Neural crest cell (in vitro differentiated cells): ENCODE measurements at places on chromosomes 2 and 18. TPM values are rescaled to one million over a fixed set of nuclear protein-coding genes. Genes with fewer than 3 reads are reported as not detected.

Gene ATF2
- total RNA-seq = 77.8 and 78.8 TPM in 2 replicates

Gene MYO3B
- total RNA-seq = not detected in 2 replicates

Gene DSC2
- total RNA-seq = 9.8 and 10.2 TPM in 2 replicates

Gene IL36A
- total RNA-seq = not detected in 2 replicates

Gene CDH7
- 6.3 and 7.3 TPM in 2 replicates for total RNA-seq

Gene LOXHD1
- not detected in 2 replicates for total RNA-seq

Gene CYP27A1
- total RNA-seq = 3.2 and 4.8 TPM in 2 replicates

Gene FAP
- 0.50 TPM in 1 of 2 replicates, not detected in the other for total RNA-seq

Gene RFTN2
- total RNA-seq = 16.0 and 20.6 TPM in 2 replicates

Gene COL4A3
- not detected in 2 replicates for total RNA-seq

DNA sequence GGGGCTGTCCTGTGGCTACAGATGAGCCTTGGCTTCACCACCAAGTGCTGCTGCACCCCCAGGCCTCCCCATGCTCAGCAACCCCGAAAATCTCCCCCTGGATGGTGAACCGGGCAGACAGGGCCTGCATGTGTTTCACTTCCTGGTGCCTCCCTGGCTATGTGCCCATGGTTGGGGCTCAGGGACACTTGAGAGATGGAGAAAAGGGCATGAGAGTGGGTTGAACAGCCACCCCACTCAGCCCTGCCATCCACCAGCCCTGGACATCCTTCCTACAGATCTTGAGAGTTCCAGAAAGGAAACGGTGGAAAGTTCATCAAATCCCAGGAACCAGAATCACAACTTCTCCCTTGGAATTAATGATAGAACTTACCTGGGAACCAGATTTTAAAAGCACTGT, 74.7 kb upstream of the TEX51 start:
- H3K4me1 ChIP-seq = no peaks in the 10 kb centered on the region
- H3K27me3 ChIP-seq = no peaks in the 10 kb centered on the region
- H3K4me3 ChIP-seq = no peak overlapping the region
- H3K27ac ChIP-seq = no peak overlapping the region
- DNase-seq = no peak
- H3K36me3 ChIP-seq = no peaks in the 10 kb centered on the region

- no peak overlapping the region for H3K27ac ChIP-seq
- no peaks in the 10 kb centered on the region for H3K36me3 ChIP-seq
- H3K27me3 ChIP-seq = peaks cover 38% of the 10 kb centered on the region
These were observed 63.3 kb upstream of the EFEMP1 start for GRCh38 chr2:55986700-55987440.

DNA sequence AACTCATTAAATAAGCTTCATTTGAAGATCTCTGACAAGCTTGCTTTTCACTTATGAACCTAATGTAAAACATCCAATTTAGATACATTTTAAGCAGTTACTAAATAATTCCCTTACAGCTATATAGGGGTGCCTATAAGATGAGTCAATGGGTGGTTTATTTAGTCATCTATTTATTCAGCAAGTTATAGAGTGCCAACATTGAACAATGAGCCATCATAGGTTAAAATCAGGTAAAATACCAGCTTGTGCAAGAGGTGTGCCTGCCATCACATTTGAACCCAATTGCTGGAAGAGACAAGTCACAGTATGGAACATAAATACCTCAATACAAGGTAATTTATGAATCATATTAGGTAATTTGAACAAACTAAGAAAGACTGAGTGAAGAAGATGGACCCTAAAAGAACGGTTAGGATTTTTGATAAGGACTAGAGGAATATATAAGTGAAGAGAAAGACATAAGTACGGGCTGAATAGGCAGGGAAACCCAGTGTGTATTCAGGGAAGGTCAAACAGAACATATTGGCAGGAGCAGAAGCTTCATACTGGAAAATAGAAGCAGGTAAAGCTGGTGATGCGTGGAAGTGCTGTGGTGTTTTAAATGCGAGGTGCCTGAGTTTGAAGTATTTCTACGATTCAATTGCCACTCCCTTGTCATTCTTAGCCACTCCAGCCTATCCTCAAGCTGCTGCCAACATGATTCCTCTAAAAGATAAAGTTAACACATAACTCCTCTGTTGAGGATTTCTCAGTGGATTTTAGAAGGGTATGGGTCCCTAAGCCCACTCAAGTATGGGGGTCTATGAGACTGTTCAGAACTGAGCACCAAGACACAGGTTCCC, 18.9 kb upstream of the STAT4 start:
- H3K27ac ChIP-seq = no peak overlapping the region
- no peaks in the 10 kb centered on the region for H3K36me3 ChIP-seq
- no peak for DNase-seq

DNA sequence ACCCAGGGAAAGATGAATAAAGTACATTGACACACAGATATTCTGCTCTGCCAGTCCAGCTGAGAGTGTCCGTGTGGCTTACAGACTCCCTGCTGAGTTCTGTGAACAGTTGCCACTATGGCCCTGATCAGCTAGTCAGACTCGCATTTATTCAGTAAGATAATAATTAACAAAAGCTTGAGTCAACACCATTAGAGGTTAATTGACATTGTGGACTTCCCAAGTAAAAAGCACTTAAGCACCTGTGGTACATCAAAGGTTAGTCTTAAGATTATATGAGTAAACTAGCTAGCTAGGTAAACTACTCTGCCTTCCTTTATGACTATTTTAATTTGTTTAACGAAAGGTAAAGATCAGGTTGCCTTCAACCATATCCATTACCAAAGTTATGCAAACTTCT, 33.7 kb downstream of the ANKRD30B start:
- no peaks in the 10 kb centered on the region for H3K27me3 ChIP-seq
- no peak overlapping the region for H3K27ac ChIP-seq
- H3K4me1 ChIP-seq = no peaks in the 10 kb centered on the region
- H3K4me3 ChIP-seq = no peak overlapping the region
- no peaks in the 10 kb centered on the region for H3K36me3 ChIP-seq
- DNase-seq = no peak

GRCh38 chr2:148475626-148476025, 168.9 kb upstream of the EPC2 start:
- H3K27me3 ChIP-seq = no peaks in the 10 kb centered on the region
- no peak overlapping the region for H3K27ac ChIP-seq
- no peaks in the 10 kb centered on the region for H3K4me1 ChIP-seq
- H3K36me3 ChIP-seq = no peaks in the 10 kb centered on the region

DNA sequence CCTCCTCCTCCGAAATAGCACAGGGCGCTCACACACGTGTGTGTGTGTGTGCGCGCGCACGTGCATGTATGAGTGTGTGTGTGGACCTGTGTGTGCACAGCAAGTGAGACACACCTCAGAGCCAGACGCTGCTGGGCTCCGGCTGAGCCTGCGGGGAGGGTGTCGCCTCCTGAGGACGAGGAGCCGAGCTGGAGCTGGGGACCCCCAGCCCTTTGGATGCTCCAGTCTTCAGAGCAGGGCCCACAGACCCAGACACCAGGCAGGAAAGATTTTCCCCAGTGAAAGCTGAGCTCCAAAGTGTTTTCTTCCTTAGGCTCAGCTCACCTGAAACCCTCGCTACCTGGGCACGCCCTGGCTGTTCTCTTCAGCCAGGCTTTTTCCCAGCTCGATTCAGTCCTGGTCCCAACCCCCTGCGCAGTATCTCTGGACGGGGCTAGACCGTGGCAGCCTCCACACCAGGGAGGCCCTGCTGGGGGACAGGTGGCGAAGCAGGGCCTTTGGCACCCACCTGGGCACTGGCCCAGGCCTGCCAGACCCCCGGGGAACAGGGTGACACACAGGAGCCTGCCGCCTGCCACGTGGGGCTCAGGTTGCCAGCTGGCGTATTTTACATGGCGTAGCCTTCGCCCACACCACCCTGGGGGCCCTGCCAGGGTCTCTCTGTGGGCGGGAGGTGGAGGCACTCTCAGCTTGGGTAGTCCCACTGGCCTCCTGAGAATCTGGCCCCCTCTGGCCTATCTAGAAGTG, 36.2 kb downstream of the PDIA6 start:
- no peaks in the 10 kb centered on the region for H3K27me3 ChIP-seq
- H3K4me3 ChIP-seq = no peak overlapping the region
- no peak for DNase-seq
- H3K36me3 ChIP-seq = peaks cover 6% of the 10 kb centered on the region

DNA sequence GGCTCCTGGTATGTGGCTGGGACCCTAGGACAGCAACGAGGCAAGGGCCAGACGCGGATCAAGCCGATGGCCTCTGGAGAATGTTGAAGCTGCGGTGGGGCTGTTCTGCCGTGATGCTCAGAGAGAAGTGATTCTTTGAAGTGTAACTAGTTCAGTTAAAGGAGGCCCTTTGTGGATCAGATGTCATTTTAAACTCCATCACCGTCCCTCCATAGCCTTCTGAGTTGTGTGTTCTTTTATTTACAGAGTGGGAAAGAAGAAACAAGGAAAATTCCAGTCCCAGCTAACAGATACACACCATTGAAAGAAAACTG, 403 bp downstream of the PNO1 start:
- H3K27me3 ChIP-seq = no peaks in the 10 kb centered on the region
- DNase-seq = no peak
- H3K4me1 ChIP-seq = peaks cover 25% of the 10 kb centered on the region
- H3K4me3 ChIP-seq = peak overlapping the region; percentile 92
- peaks cover 2% of the 10 kb centered on the region for H3K36me3 ChIP-seq

GRCh38 chr2:33210626-33211025, 263.9 kb downstream of the LTBP1 start:
- no peak overlapping the region for H3K27ac ChIP-seq
- H3K36me3 ChIP-seq = no peaks in the 10 kb centered on the region
- peaks cover 6% of the 10 kb centered on the region for H3K4me1 ChIP-seq
- no peak overlapping the region for H3K4me3 ChIP-seq
- no peaks in the 10 kb centered on the region for H3K27me3 ChIP-seq
- no peak for DNase-seq

GRCh38 chr2:187936228-187936627, 355.4 kb upstream of the GULP1 start:
- no peak for DNase-seq
- H3K27me3 ChIP-seq = no peaks in the 10 kb centered on the region
- no peaks in the 10 kb centered on the region for H3K36me3 ChIP-seq
- H3K4me3 ChIP-seq = no peak overlapping the region
- no peak overlapping the region for H3K27ac ChIP-seq

DNA sequence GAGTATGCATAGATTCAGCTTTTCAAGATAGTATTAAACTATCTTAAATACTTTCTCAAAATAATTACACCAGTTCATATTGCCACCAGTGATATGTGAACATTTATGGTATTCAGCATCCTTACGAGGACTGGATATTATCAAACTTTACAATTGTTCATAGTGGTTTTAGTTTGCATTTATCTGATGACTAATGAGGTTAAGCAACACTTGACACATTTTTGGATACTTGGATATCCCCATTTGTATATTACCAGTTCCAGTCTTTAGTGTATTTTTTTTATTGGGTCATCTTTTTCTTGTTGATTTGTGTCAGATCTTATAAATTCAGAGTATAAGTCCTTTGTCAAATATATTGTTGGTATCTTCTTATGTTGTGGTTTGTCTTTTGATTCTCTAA, 128.4 kb downstream of the ASXL3 start:
- no peaks in the 10 kb centered on the region for H3K36me3 ChIP-seq
- DNase-seq = no peak
- no peak overlapping the region for H3K27ac ChIP-seq

DNA sequence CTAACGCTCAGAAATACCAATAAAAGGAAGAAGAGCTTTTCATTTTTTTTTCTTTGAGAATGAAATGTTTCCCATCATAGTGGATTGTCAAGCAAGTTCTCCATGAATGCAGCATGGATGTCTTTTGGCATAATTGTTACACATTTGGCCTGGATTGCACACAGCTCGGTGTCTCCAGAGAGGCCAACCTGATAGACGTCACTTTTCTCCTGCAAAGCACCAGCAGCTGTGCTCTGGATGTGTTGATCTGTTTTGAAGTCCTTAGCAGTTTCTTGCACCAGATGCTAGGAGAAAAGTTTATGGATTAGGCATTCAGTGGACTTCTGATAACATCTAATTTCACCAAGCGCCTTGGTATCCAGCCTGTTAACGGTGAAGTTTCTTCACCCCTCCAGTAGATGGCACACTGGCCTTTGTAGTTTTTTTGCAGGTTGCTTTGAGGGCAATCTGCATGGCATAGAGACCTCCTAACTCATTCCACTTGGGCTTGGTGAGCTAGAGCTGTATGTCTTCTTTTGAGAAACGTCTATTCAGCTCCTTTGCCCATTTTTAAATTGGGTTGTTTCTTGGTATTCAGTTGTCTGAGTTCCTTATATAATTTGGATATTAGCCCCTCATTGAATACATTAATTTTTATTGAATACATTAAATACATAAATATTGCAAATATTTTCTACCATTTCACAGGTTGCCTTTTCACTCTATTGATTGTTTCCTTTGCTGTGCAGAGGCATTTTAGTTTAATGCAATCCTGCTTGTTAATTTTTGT, 59.7 kb downstream of the PTH2R start:
- DNase-seq = peak; percentile 14
- no peaks in the 10 kb centered on the region for H3K27me3 ChIP-seq
- no peaks in the 10 kb centered on the region for H3K36me3 ChIP-seq

DNA sequence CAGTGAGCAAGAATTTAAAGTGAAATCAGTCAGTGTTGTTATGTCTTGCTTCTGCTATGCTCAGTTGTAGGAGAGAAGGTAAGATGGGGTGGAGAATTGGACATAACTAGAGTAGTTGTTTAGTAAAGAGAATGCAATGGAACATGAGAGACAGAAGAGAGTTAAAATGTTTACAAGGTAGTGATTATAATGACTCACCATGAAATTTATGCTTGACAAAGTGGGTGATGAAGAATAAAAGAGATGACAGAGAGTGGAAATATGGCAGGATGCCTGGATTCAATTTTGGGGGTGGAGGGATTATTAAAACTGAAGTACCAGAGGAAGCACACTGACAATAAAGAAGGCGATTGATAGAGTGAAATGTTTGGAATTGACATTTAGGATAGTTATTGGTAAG, 10.6 kb downstream of the SCG2 start:
- no peaks in the 10 kb centered on the region for H3K27me3 ChIP-seq
- H3K4me1 ChIP-seq = peaks cover 19% of the 10 kb centered on the region
- no peak overlapping the region for H3K4me3 ChIP-seq
- DNase-seq = no peak

GRCh38 chr2:22907330-22907729, 477.6 kb upstream of the KLHL29 start:
- no peaks in the 10 kb centered on the region for H3K36me3 ChIP-seq
- no peaks in the 10 kb centered on the region for H3K4me1 ChIP-seq
- DNase-seq = no peak

- peaks cover 3% of the 10 kb centered on the region for H3K4me1 ChIP-seq
- H3K27me3 ChIP-seq = peaks cover 17% of the 10 kb centered on the region
- H3K36me3 ChIP-seq = no peaks in the 10 kb centered on the region
These were observed 57.9 kb downstream of the GALNT14 start for GRCh38 chr2:31080361-31080760.

- H3K4me1 ChIP-seq = no peaks in the 10 kb centered on the region
- no peak overlapping the region for H3K27ac ChIP-seq
- DNase-seq = no peak
- H3K27me3 ChIP-seq = peaks cover 4% of the 10 kb centered on the region
- no peaks in the 10 kb centered on the region for H3K36me3 ChIP-seq
- H3K4me3 ChIP-seq = no peak overlapping the region
These were observed 34.1 kb upstream of the UBE2F start for GRCh38 chr2:237932731-237933131.

GRCh38 chr18:48580782-48581181, 42.0 kb downstream of the CTIF start:
- H3K27ac ChIP-seq = no peak overlapping the region
- H3K4me1 ChIP-seq = peaks cover 62% of the 10 kb centered on the region
- H3K36me3 ChIP-seq = peaks cover 15% of the 10 kb centered on the region
